ENCODE measurements at places on chromosomes 7 and 10.

GRCh38 chr7:95863623-95864022 is 91.3 kb downstream of the DYNC1I1 start:
- DNase-seq = no peak

- no peak for DNase-seq
These were observed 15.2 kb upstream of the ADRB1 start for GRCh38 chr10:114028425-114028824.

- DNase-seq = no peak
These were observed 85.9 kb downstream of the PRKAG2 start for GRCh38 chr7:151790830-151791620.

DNA sequence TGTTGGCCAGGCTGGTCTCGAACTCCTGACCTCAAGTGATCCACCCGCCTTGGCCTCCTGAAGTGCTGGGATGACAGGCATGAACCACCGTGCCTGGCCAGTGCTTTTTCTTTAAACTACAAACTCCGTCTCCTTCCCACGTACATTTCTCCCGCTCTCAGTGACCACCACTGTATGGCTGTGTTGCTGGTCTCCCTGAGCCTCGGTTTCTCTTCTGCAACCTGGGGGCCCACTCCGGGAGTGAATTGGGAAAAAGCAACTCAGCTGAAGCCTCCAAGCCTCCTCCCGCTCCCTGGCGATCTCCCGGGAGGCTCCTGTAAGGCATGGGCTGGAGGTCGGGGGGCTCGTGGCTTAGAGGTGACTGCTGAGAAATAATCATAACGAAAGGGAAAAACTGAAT is 136.3 kb downstream of the ELFN1 start:
- no peak for DNase-seq

GRCh38 chr10:90644165-90644564 is 213.7 kb downstream of the HTR7 start:
- DNase-seq = no peak

- no peak for DNase-seq
These were observed 131.4 kb upstream of the BTBD16 start for GRCh38 chr10:122139627-122140170.

DNA sequence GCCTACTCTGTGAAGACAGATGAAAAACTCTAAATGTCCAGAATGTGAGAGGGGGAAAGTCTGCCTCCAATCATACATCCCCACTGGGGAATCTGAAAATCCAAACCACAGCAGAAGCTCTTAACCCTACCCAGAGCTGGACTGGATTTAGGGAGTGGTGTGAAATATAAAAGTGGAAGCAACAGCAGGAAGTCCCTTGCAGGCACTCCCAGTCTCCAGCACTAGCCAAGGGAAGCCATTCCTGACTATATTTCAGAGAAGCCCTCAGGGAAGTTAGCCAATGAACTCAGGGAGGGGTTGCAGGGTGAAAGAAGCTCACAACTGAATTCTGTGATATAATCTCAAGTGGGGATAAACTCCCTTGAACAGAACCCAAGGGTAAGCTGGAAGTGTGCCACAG is 51.5 kb downstream of the CRPPA start:
- no peak for DNase-seq

GRCh38 chr7:99190359-99191009 is 17.4 kb downstream of the KPNA7 start:
- no peak for DNase-seq

DNA sequence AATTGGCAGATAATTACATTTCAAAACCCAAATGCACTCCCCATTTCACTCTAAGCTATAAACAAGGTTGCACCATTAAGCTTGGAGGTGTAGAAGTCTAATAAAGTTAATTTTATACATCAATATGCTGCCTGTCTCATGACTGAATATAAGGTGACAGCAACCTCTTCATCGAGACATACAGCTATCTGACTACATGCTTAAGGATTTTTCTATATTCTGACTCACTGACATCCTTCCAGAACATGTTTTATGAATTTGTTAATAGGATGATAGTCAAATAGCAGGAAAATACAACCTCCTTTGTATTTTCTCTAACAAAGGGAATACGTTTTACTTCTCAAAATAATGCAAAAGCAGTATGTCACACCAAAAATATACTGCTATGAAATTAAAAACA is 76.6 kb downstream of the NRBF2 start:
- DNase-seq = no peak

DNA sequence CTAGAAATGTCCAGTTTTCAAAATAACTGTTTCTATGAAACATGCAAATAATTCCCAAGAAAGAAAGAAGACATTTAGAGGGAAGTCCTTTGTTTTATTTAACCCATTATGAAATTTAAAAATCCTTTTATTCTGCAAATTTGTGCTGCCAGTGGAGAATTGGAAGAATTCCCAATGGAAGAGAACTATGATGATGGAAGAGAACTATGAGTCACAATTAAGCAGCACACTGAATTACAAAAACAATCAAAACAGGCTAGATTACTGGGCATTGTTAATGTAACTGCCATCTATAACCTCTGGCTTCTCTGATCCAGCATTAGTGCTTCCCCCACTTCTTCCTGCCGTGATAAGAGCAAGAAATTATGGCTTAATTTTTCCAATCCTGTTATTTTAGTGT is 126.2 kb upstream of the FEZF1 start:
- no peak for DNase-seq

DNA sequence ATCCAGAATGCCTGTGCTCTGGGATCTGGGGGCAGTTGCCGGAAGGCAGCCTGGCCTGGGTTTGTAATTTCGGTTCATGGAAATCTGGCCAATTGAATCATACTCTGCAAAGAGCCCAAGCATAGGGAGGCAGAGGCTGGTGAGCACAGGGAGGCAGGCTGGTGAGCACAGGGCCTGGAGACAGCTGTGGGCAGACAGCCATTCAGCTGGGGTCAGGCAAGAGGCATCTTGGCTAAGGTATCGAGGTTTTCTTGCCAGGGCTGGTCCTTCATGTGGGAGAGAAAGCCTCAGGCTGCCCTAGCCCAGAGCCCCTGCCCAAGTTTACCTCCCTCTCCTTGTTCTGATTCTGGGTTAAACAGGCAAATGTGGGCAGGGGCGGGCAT is 63.7 kb upstream of the BAIAP2L1 start:
- DNase-seq = no peak

GRCh38 chr10:97861097-97861750 is 11.6 kb downstream of the GOLGA7B start:
- DNase-seq = no peak

- DNase-seq = no peak
These were observed 77.8 kb downstream of the ATAD1 start for GRCh38 chr10:87740254-87740655.

DNA sequence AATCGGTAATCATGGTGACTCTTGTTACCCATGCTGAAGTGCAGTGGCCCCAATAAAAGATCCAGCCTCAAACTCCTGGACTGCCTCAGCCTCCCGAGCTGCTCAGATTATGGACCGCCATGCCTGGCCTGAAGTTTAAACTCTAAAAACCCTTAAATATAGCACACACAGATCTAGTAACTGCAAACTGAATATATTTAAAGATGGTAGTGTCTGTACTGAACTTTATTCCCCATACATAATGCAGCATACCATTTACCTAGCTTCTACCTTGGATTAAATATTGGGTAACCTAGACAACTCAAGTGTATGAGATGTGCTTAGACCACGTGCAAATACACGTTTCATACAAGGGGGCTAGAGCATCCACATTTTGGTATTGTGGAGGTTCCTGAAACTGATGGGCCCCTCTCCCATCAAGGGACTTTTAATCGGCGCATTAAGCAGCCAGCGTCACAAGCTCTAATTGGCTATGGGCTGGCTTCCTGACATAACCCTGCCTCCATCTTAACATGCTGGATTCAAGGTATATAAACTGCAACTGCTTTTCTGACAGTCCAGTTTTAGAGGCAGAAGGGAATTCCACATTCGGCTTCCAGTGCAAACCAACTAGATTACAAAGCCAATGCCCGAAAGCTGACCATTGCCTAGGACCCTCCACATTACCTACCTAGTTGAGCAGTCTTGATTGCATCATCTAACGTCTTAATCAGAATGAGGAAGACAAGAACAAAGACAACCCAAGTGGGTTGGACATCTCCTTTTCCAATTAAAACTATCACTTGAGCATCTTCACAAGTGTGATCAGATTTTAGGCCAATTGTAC is 13.0 kb downstream of the HNRNPA2B1 start:
- DNase-seq = no peak

- DNase-seq = no peak
These were observed 30.3 kb upstream of the CREB3L2 start for GRCh38 chr7:138032186-138032585.

GRCh38 chr10:21260066-21260465 is 265.4 kb downstream of the SKIDA1 start:
- no peak for DNase-seq

- no peak for DNase-seq
These were observed 35.1 kb downstream of the PLAC9 start for GRCh38 chr10:80167471-80168161.

- no peak for DNase-seq
These were observed 75.9 kb upstream of the ARID5B start for GRCh38 chr10:61825628-61826027.

DNA sequence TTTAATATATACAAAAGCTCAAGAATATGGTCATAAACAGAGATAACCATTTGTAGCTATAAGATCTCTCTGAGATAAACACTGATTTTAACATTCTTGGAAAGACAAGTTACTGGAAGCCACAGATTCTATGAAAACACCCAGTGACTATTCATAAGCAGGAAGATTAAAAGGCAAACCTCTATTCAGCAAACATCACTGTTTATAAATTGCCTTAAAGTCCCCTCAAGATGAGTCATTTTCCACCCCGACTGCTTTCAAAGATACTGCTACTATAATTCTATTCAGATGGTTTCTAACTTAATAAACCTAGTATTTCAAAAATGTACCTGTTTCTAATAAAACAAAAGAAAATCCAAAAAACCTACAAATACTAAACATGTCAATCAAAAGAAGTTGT is 21.0 kb downstream of the TM9SF3 start:
- no peak for DNase-seq

- no peak for DNase-seq
These were observed 56.7 kb downstream of the VSTM4 start for GRCh38 chr10:49058463-49059255.

GRCh38 chr10:119252051-119252465 is 44.7 kb downstream of the GRK5 start:
- no peak for DNase-seq

DNA sequence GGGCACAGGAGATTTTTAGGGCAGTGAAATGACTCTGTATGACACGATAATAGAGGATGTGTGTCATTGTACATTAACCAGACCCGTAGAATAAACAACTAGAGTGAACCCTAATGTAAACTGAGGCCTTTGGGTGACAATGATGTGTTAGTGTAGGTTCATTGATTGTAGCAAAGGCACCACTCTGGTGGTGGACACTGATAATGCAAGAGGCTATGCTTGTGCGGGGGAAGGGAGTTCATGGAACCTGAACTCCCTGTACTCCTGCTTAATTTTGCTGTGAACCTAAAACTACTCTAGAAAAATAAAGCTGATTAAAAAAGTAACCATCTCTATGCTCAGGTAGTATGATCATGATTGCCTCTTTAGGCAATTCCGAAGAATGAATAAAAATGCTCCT is 96.3 kb upstream of the VIPR2 start:
- DNase-seq = no peak

DNA sequence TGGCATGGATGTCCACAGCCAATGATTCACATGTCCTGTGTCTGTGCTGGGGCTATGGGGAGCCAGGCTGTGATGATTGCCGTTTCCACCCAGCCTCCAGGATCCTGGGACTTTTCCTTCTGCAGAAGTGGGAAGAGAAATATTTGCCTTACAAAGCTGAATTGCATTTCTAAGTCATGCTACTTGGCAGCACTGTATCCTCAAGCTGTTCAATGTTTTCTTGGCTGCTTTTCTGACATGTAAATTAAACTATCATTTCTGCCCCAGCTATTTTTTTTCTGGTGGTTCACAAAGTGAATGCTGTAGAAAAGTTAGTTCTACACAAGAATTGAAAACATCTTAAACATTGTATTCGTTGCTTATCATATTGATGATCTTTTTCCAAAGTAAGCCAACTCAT is 51.9 kb upstream of the TCERG1L start:
- DNase-seq = no peak

- no peak for DNase-seq
These were observed 51.0 kb downstream of the ZNF777 start for GRCh38 chr7:149409895-149410294.

- DNase-seq = no peak
These were observed 1.8 kb downstream of the LFNG start for GRCh38 chr7:2521341-2521745.

- DNase-seq = no peak
These were observed 64.8 kb upstream of the LOXL4 start for GRCh38 chr10:98332623-98333269.

- DNase-seq = no peak
These were observed 53.5 kb downstream of the PODXL start for GRCh38 chr7:131502810-131503508.

DNA sequence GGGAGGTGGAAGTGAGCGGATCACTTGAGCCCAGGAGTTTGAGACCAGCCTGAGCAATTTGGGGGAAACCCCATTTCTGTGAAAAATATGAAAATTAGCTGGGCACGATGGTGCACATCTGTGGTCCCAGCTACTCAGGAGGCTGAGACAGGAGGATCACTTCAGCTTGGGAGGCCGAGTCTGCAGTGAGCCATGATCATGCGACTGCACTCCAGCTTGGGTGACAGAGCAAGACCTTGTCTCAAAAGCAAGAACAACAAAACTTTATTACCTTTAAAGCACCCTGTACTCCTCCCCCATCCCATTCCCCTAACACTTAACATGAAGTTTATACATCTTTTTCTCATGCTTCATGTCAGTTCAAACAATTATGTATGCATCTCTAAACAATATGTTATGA is 1.3 kb upstream of the TMEM248 start:
- DNase-seq = no peak

- DNase-seq = no peak
These were observed 155.0 kb downstream of the BMPER start for GRCh38 chr7:34060196-34060947.

- DNase-seq = no peak
These were observed 632.5 kb upstream of the NRP1 start for GRCh38 chr10:33966946-33967345.

DNA sequence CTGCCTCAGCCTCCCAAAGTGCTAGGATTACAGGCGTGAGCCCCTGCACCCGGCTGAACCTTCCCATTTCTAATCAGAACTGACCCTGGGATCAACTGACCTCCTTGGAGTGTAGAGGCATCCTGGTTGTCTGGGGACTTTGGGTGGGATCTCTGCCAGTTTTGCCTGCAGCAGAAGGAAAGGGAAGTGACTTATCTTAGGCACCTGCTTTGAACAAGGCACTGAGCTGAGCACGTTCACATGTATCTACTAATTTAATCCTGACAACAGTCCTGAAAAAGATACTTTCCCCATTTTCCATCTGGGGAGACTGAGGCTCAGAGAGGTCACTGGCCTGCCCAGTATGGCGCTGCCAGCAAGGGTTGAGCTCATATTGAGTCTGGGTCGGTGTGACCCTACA is 153.4 kb downstream of the CUX1 start:
- no peak for DNase-seq

- DNase-seq = no peak
These were observed 283.6 kb upstream of the LRRTM3 start for GRCh38 chr10:66642217-66642616.

GRCh38 chr10:61841338-61841875 is 60.1 kb upstream of the ARID5B start:
- no peak for DNase-seq

- DNase-seq = no peak
These were observed 14.1 kb upstream of the DUSP5 start for GRCh38 chr10:110483633-110484032.

- DNase-seq = no peak
These were observed 276.1 kb downstream of the GLRX3 start for GRCh38 chr10:130412317-130412716.

GRCh38 chr10:4707221-4707620 is 118.8 kb upstream of the AKR1E2 start:
- DNase-seq = no peak

All from cortex of kidney (tissue), 1 donor.